ENCODE measurements at places on chromosomes 6 and 20.

- no peak for DNase-seq
These were observed 16.5 kb upstream of the SPDEF start for GRCh38 chr6:34572585-34572984.

- no peak for DNase-seq
These were observed 13.5 kb downstream of the HAO1 start for GRCh38 chr20:7926767-7927166.

- peak; percentile 34 for DNase-seq
These were observed 5.2 kb downstream of the FOXO3 start for GRCh38 chr6:108565893-108566292.

- no peak for DNase-seq
These were observed 24.9 kb upstream of the EDN1 start for GRCh38 chr6:12265296-12265695.

DNA sequence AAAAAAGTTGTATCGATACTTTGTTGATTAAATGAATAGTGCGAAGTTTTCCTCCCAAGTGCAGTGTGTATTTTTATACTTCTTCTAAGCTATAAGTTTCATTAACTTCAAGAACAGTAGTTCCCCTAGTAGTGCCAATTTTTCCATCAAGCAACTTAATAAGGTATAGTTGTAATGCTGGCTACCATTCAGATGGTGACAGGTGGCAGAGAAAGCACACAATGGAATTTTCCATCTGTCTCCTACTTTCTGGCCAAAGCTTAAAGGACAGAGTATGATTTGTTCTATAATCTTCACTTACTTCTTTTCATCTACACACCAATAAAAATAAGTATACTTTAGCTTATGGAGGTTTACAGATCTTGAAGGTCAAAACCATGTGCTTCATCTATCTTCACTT lies 431.1 kb downstream of the NKAIN2 start:
- no peak for DNase-seq

GRCh38 chr6:168507730-168508129 lies 66.7 kb downstream of the SMOC2 start:
- DNase-seq = no peak

DNA sequence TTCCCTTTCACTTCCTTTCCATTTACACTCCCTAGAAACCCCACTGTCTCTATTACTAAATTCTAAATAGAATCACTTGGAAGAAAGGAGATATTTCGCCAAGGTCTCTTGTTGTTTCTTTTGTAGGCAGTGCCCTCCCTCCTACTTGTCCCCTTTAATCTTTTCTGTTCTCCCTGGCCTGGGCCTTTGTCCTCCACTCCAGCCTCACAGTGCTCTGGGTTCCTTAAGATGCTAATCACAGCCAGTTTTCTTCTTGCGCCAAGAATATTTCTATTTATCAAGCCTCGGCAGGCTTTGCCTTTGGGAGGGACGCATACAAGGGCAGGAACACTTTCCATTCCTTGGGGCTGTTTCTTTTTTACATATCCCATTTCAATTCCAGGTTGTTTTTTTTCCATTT lies 520.6 kb upstream of the CHD6 start:
- DNase-seq = no peak

GRCh38 chr20:34506480-34506879 lies 9.7 kb upstream of the DYNLRB1 start:
- no peak for DNase-seq

DNA sequence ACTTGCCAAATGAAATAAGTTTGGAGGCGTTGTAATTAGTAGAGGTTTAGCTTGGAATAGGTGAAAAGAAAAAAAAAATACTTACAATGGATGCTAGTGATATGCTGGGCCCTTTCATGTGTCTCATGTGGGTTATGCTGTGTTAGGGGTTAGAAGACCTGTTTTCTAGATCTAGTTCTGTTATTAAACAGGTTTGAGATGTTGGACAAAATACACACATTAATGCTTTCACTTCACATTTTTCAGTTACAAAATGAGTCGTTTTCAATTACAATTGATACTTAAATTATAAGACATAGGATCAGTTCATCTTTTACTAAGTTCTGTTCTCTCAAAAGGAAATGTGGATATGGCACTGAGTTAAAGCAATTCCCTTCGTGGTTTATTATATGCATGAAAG lies 509.8 kb downstream of the EPM2A start:
- no peak for DNase-seq

All from CD4-positive, alpha-beta T cell treated with Interleukin-1 beta for 1 hour (primary cell).